Left ventricle myocardium inferior (tissue), 1 donor: ENCODE measurements at places on chromosomes 11 and 22. TPM values are rescaled to one million over a fixed set of nuclear protein-coding genes. Genes with fewer than 3 reads are reported as not detected.

The DSCAML1 gene
- 0.19 TPM for total RNA-seq

The OR52I1 gene
- not detected for total RNA-seq

The MOGAT2 gene
- total RNA-seq: not detected

The SLC25A45 gene
- 5.0 TPM for total RNA-seq

- DNase-seq: no peak
Observed at GRCh38 chr11:79501707-79502106, 60.9 kb upstream of the TENM4 start.

DNA sequence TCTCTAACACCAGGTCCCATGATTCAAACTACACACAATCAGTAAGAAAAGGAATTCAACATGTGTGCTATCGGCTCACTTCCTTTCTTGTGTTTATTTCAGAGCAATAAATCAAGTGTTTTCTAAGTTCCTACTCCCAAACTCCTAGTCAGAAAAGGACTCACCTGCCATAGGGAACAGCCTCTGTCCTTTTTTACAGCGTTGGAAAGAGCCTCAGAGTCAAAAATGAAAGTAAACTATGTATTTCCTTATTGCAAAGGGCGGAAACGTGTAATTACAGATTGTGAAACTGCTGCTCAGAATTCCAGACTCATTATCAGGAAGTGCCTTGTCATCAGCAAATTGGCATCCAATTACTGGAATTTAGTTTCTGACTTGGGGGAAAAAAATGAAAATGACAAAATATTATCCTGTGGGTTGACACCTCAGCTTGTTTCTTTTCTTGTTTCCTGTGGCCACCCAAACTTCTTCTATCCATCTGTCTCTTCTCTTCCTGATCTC is at the start of gene CASP4:
CASP4 (minus strand) TSS at position 220 of the 501 bp plus-strand sequence; CDS start at position 171, 49 bp downstream.
- DNase-seq: no peak

DNA sequence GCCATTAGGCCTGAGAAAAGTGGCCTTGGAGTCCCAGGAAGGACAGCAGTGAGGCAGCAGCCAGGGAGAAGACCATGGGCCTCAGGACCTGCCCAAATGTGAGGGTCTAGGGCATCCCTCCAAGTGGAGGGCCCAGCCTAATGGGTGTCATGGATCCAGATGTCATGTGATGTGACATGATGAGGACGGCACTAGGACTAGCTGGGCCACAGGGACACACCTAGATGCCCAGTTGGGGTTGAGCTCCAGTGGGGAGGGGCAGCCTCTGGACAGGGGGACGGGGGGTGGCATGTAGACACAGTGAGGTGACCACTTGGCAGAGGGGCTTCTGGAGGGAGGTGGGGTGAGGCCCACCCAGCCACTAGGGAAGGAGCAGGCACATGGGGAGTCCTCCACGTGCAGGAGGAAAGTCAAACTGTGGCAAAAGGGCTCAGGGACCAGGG is 5.4 kb downstream of the SCARF2 start:
- no peak for DNase-seq

DNA sequence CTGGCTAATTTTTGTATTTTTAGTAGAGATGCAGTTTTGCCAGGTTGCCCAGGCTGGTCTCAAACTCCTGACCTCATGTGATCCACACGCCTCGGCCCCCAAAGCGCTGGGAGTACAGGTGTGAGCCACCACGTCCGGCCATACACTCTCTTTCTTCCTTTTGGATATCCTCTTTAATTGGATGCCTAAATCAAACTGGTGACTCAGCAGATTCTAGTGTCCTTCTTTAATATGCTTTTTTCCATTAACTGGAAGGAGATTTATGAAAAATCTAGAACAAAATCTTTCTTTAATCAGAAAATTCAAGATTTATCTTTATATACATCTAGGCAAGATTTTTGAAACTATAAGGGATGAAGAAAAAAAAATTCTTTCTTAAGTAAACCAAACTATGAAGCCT is 969.3 kb upstream of the CCDC90B start:
- DNase-seq: no peak

DNA sequence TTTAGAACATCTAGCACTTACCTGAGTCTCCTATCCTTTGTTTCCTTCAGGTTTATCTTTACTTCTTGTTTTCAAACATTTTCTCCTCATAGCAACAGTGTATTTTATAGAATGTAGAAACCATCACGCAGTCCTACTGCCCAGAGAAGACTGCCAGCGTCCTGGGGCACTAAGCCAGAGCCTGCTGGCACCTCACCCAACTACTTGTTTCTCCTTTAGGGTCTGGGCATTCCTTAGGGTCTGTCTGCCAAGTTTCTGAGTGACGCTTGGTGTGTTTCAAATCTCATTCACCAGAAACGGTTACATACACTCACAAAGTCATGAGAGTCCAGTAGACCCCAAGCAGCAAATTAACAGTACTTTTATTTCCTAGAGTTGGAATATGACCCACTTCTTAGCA is 49.6 kb upstream of the SLC25A1 start:
- DNase-seq: no peak

DNA sequence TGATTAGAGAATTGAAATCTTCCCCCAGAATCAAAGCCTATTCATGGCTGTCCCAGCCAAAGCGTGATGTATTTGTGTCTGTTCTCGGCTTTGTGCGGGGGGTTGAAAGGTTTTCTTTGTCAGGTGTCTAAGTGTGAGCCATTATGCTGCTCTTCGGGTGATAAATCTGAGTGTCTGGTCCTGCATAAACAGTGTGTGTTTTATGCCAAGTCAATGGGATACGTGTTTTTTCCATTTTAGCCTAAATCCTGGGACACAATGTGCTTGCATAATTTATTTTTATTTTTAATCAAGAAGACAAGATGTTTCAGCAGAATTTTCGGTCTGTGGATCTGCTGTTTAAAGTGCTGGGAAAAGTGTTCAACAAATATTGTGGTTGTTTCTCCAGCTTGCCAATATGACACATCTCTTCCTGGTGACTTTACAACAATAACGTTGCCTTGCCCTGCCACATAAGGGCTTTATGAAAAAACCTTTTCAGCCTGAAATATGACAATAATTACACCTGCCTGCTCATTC is 267.8 kb downstream of the TBC1D22A start:
- no peak for DNase-seq

DNA sequence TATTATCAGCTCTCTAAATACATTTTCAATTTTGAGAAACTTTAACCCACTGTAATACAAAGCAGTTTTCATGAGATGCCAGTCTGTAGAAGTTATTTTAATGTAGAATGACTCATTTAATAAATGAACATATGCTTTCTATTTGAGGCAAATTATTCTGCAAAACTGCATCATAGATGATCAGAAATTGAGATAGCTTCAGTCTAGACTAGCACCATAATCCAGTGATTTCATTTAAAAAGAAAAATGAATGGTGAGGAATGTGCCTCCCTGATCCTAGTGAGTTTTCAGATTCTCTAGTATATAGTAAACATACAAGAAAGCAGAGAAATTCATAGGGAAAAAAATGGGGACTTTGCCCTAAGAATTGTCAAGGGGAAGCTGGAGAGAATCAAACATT is 66.1 kb downstream of the OR5AK2 start:
- no peak for DNase-seq

- no peak for DNase-seq
Observed at GRCh38 chr11:32610797-32611352, 27.2 kb downstream of the EIF3M start.

DNA sequence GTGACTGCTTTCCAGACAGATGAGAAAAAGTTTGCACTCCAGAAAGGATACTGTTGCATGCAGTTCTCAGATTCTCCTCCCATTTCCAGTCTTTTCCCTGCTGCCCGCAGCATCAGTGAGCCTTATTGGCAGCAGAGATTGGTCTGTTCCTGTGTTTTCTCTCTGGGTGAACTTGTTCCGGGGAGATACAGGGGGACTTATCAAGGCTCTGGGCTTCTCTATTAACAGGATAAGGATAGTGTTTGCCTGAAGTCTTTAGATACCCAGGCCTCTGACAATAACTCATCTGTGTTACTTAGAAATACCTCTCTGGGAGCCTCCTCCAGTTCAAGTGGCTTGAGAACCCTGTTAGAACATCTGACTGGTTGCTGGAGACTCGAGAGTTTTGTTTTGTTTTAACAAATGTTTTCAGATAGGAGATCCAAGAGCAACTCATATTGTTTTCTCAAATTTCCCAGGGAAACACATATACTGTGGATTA is 154.7 kb downstream of the BLID start:
- DNase-seq: no peak

GRCh38 chr11:12121517-12121916 is 11.1 kb downstream of the MICAL2 start:
- DNase-seq: no peak
